Activated CD8-positive, alpha-beta T cell treated with anti-CD3 and anti-CD28 coated beads, Interleukin-2, amount 10 ng/mL, durations not matched to agents 7 days and 5 days (primary cell): ENCODE measurements at places on chromosomes 7 and 10.

- DNase-seq: no peak
Observed at GRCh38 chr10:24374134-24374915, 165.4 kb downstream of the KIAA1217 start.

GRCh38 chr10:51860257-51860656, 160.9 kb upstream of the CSTF2T start:
- no peak for DNase-seq

GRCh38 chr7:138075350-138075749, 909 bp upstream of the AKR1D1 start:
- no peak for DNase-seq

- DNase-seq: no peak
Observed at GRCh38 chr10:60298408-60299389, 91.0 kb downstream of the ANK3 start.

GRCh38 chr10:71603754-71604153, 115.8 kb downstream of the C10orf105 start:
- no peak for DNase-seq

DNA sequence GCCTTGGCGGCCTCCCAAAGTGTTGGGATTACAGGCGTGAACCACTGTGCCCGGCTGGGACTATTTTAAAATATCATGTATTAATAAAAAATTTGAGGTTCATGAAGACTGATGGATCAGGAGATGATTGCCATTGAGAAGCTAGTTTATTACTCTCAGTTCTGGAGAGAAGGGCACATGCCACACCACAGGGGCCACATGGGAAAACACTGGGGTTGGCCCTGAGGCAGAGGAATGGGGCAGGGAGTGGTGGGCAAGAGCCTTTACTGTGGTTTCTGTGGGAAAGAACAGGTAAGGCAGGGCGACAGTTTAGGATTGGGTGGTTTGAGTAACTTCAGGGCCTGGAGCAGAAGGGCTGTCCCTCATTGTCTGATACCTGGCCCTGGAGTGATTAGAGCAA, 6.8 kb upstream of the TBRG4 start:
- no peak for DNase-seq

DNA sequence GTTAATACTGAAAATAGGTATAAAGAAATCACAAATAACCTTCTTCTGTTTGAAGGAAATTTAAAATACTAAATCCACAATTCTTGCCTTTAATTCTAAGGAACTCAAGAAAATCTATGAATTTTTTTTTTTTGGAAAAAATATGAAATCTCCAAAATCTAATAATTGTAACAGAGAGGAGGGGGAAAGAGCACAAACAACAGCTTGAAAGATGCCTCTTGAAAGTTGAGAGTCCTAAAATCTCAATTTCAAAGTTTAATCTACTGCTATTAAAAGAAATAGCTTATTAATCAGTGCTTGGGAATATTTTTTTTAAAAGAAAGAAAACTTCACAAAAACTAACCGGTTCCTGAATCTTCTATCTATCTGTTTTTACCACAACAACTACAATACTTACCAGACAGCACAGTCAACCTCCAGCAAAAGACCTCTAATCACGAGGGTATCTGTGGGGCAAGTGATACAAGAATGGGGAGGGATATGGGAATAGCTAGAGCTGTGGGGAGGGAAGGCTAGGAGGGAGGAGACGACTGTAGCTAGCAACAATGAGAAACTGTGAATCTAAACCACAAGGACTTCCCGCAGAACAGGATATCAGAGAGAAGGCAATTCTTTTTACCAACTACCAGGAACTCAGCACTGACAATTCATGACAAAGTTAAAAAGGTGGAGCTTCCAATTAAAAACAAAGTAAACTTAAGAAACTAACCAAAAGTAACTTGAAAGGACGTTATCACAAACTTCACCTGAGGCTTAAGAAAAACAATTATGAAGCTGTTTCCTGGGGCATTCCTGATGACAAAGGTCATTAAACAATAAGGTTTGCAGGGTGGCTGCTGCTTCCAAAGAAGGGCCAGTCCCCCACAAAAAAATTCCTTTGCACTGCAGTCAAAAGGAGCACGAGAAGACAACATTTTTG, at the start of gene USP54:
Gene USP54, minus strand, starts transcription at position 462 of the 919 bp plus-strand sequence. CDS start 15,684 bp downstream, outside the sequence.
- DNase-seq: peak; percentile 30

DNA sequence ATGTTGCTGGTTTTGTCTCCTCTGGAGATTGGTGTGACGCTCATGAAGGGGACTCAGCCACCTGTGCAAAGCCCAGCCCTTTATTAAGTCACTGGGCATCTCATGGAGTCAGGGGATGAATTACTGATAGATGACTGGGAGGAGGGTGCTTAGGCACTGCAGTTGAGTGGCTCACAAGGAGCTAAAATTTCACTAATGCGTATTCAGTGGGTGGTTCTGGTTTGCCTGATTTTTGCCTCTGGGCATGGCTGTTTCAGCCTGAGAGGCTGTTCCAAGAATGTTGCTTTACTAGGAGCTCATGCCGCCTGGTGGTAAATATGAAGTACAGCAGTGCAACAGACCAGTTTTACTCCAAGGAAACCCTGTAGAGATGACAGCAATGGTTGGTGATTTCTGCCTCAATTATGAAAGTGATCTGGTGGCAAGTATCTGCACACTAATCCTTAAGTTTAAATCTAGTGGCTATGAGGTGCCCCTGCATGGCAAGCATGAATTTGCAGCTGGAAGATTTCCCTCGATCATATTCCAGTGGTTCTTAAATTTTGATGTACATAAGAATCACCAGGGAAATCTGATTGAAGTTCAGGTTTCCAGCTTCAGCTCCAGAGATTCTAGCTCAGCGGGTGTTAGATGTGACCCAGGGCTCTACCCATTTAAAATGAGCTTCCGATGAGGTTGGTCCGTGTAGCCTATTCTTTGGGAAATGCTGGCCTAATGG, 19.9 kb downstream of the ACTA2 start:
- peak; percentile 64 for DNase-seq

- DNase-seq: no peak
Observed at GRCh38 chr10:35351021-35351420, 14.7 kb downstream of the CCNY start.

GRCh38 chr10:62707810-62708209, 96.7 kb upstream of the ADO start:
- no peak for DNase-seq

GRCh38 chr7:114976666-114977065, 54.8 kb downstream of the MDFIC start:
- DNase-seq: no peak

DNA sequence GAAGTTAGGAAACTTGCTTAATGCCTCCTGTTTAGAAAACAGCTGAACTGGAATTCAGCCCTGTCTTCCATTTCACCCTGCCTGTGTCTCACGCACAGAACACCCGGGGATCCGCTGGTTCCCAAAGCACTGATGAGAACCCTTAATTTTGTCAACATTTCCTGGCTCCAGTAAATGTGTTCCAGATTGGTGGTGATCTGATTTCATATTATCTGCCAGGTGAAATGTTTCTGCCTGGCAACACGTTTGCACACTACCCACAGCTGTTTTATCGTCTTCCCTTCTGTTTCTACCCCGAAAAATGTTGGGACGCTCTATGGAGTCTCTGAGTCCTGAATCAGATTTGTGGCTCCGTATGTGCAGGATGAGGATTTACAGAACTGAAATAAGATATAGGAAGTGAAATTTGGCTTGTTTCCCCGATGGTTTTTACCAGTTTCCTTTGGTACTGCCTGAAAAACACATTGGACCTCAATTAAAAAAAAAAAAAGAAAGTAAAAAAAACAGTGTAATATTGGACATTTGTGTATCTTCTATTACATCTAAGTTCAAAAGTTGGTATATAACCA, 29.0 kb downstream of the MRC1 start:
- no peak for DNase-seq

- DNase-seq: no peak
Observed at GRCh38 chr7:27727058-27727457, 12.9 kb upstream of the TAX1BP1 start.

- DNase-seq: no peak
Observed at GRCh38 chr10:93147281-93147680, 73.6 kb downstream of the CYP26A1 start.

DNA sequence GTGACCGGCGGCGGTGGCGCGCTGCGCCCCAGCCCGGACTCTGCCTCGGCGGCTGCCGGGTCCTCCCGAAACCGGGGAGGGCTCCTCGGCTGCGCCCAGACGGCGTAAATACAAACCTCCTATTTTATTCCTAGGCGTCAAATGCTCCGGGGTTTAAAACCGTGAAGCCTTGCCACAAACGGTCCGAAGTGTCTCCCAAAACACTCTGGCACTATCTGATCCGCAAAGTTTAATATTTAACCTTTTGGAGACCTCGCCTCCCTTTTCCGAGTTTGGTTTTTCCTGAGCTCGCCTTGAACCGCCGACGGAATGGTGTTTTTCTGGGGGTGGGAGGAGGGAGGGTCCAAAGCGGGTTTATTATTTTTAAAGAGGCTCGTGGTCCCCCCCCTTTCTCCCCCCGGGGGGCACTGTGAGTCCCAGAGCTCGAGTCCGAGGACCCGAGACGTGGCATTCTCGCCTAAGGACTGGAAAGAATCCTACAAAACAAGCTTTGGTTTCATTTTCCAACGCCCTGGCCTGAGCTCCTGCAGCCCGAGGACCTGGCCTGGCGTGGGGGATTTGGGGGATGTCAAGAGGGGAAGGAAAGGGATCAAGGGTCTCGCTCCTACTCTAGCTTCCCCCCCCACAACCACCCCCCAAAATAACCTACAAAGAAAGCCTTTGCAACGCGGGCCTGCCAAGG, 1.8 kb downstream of the TNRC18 start:
- no peak for DNase-seq

DNA sequence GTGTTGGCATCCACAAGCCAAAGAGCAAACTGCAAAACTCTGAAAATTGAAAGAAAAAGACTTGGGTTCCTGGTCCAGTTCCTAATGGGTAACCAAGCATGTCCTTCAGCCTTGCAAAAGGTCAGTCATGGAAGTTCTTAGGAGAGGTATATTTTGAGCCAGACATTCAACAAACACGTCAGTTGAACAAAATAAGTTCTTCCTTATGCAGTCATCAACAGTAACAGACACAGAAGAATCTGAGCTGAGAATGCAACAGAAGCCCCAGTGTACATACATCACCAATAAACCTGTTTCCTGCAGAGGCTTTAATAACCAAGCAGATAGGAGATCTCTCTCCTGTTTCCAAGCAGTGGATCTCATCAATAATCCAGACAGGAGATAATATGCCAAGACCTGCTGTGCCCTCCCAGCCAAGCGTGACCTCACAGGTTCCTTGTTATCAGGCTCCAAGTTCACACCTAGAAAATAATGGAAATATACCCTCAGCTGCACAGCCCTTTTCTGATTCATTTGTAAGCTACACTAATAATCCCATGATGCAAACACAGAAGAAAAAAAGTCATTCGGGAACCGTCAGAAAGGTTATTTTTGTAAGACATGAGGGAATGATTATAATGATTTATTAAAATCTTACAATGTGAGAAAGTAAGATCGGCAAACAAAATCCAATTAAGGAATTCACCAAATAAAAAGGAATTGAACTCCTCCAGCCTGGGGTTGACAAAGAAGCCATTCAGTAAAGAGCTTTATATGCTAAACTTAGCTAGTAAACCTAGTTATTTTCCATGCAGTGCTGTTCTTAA, 90.7 kb downstream of the DGKI start:
- DNase-seq: no peak

GRCh38 chr10:114026189-114027040, 17.3 kb upstream of the ADRB1 start:
- DNase-seq: no peak

DNA sequence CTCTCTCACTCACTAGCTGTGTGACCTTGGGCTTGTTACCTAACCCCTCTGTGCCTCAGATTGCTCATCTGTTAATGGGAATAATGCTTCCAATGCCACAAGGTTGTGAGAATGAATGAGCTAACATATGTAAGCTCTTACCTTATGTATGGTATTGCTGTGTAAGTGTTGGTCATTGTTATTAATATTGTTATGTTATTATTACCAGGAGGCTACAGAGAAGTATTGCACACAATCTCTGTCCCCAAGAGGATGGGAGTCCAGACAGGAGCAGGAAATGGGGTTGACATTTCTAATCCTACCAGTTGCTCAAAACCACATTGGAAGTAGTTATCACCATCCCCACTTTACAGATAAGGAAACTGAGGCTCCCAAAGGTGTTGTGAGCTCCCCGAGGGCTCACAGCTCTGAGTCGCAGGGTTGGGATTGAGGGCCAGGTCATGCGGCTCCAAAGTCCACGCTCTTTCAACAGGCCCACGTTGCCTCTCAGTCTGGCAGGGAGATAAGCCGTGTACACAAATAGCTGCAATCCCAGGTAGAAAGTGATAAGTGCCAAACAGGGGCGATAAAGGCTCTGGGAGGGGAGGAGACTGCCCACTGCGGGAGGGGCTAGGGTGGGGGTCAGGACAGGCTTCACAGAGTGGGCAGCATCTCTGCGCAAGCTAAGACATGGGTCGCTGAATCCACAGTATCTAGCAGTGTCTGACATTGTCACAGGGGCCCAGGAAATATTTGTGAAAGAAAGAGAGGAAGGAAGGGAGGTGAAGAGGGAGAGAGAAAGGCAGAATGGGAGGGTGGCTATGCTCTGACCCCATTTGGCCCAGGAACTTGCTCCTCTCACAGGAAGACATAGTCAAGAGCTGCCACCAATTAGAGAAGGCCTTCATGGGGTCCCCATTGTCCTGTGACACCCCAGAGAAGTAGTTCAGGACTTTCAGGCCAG, 9.6 kb upstream of the ZMIZ1 start:
- DNase-seq: no peak

- DNase-seq: peak; percentile 30
Observed at GRCh38 chr7:22121702-22122474, 176.2 kb upstream of the CDCA7L start.

DNA sequence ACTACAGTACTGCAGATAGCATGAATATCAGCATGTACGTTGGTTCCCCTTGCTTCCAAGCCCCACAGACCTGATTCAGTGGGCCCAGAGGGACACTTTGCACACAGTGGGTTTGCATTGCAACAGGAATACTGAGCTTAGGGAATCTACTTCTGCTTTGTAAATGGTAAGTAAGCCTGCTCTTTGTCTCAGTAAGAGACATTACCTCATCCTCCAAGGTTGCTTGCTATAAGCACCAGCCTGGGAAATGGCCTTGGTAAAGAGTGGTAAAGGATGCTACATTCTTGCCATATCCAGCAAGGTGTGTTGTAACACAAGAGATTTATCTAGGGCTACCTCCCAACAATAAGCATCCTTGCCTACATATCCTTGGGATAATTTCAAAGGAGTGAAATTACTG, 730.5 kb downstream of the INHBA start:
- DNase-seq: no peak

DNA sequence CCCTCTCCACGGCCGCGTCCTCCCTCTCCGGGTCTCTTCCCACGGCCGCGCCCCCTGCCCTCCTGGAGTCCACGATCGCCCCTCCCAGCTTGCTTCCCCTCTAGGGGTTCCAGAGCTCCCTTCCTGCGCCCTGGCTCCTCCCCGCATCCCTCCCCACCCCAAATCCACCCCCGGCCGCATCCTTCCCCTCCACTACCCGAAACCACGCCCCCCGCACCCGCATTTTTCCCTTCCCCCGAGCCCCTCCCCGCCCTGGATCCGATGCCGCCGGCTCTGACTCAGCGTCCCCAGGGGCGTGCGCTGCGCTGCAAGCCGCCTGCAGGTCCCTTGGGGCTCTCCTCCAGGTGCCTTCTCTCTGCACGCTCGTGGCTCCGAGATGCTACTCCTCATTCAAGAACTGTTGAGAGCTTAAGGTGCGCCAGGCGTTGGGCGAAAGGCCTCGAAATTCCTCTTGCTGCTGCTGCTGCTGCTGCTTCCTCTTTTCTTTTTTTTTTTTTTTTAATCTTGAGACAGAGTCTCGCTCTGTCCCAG, 372 bp upstream of the TMEM130 start:
- peak; percentile 71 for DNase-seq
